ENCODE measurements at places on chromosomes 13 and 19.

GRCh38 chr19:27750391-27751043 lies 1462.4 kb downstream of the UQCRFS1 start:
- no peak for DNase-seq

- no peak for DNase-seq
Observed at GRCh38 chr19:15398501-15399233, 19.1 kb upstream of the AKAP8 start.

- no peak for DNase-seq
Observed at GRCh38 chr19:35931874-35932202, 4.3 kb upstream of the LRFN3 start.

- DNase-seq: no peak
Observed at GRCh38 chr19:10262771-10263170, 8.1 kb upstream of the ICAM1 start.

DNA sequence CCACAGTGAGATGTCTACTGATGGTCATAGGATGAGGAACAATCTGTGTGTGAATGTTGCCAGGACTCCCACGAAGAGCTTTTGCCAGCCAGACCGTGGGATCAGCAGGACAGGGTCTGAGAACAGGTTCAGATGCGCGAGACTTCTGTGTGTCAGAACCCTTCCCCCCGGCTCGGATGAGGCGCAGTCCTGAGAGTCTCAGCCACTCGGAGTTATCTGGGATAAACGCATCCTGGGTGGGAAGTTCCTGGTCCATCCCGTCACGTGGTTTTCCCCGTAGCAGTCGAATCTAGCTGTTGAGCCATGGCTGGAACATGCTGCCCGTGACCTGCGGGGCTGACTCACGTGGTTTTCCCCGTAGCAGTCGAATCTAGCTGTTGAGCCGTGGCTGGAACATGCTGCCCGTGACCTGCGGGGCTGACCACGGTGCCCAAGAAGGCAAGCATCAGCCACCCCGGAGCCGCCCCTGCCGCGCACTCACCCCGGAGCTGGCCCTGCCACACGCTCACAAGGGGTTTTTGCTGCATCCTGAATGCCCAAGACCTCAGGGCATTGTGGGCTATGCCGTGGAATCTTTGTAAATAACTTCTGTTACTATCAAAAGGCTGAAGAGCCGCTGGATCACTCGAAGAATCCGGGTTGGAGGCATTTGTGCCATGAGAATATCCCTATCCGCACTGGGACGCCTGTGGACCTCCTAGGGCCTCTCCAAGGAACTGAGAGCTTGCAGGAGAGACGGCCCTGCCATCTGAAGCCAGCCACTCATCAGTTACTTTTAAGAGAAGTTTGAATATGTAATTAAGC lies 130.8 kb upstream of the MCF2L start:
- DNase-seq: no peak

GRCh38 chr13:98401934-98402333 lies 175.0 kb downstream of the STK24 start:
- no peak for DNase-seq

GRCh38 chr13:111210544-111211469 lies 95.7 kb downstream of the ARHGEF7 start:
- DNase-seq: peak; percentile 63

GRCh38 chr19:46404055-46404752 lies 9.2 kb downstream of the CCDC8 start:
- no peak for DNase-seq

DNA sequence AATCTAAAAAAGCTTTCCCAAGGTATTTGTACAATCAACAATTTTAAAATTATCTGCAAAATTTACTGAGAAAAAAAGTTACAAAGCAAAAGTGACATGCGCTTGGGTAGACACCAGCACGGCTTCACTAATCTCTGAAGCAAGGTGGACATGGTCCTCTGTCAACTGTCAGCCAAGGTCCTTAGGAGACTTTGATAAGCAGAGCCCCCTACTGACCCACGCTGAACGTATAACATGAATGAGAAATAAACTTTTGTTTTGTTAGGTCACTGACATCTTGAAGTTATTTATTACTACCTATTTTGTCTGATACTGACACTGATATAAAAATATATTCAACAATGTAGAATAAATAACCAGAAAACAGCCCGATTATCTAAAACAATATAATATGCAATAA lies 100.7 kb upstream of the OBI1 start:
- no peak for DNase-seq

- DNase-seq: peak; percentile 81
Observed at GRCh38 chr13:101917833-101918661, 465.6 kb downstream of the ITGBL1 start.

DNA sequence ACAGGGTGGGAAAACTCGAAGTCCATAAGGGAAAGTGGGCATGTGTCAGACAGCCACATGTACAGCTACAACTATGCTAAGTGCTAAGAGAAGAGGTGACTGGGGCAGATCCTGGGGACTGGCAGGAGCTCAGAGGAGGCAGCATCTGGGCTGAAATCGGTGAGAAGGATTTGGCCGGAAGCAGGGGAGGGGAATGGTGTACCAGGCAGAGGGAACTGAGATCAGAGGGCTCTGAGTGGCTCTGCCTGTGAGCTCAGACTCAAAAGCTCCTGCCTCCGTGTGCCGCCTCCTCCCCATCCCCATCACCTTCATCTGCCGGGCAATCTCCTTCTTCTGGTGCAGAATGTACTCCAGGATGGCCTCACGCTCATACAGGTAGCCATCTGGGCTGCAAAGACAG lies 21.8 kb downstream of the NOSIP start:
- no peak for DNase-seq

DNA sequence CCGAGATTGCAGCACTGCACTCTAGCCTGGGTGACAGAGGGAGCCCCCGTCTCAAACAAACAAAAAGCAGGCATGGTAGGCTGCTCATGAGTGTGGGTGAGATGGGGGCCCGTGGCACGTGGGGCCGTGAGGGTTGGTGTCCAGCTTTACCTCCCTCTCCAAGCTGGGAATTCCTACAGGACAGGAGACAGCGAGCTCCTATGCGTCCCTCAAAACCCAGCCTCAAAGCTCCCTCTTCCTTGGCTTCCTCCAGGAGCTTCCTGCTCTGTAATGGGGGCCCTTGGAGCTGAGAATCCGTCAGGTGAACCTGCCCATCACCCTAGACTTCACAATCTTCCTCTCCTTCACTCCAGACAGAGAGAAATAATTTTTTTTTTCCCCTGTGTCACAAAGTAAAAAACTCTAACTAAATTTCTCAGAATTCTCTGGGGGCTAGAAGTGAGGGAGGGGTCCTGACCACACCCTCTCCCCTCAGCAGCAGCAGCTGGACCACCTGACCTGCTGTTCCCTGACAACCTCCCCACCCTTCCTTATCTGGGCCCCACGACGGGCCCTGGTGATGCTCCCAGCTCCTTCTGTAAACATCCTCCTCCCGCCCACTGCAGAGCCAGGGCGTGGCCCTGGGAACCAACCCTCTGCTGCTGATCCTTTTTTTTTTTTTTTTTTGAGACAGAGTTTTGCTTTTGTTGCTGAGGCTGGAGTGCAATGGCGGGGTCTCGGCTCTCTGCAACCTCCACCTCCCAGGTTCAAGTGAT lies 22.1 kb upstream of the WDR18 start:
- no peak for DNase-seq

DNA sequence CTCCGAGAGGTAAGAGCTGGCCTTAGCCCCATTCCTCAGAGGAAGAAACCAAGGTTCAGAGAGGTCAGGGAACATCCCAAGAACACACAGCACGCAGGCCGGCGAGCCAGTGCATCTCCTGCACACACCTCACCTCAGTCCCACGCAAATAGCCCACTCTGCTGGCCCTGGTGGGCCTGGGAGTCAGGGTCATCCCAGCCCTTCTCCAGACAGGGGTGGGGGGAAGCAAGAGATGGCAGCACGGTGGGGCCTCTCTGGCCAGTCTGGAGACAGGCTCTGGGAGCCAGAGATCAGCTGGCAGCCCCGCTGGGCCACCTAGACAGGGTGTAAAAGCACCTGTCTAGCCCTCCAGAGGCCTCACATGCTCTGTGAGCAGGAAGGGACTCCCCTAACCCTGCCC lies 26.8 kb downstream of the TUBA3C start:
- DNase-seq: no peak

DNA sequence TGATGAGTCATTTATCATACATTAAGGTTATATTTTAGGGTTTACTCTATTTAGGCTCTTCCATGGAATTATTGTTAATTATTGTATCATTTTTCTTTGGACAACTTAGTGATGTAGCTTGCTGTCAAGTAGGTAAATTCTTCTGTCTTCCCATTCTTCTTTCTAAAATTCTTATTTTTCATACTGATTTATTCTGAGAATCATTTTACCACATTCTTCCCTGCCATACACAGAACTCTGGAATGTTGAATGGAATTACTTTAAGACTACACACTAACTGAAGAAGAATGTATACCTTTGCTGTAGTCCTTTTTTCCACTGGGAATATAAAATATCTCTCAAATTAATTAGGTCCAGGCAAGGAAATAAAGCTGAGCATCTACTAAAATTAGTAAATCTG lies 24.5 kb upstream of the SLC7A1 start:
- no peak for DNase-seq

DNA sequence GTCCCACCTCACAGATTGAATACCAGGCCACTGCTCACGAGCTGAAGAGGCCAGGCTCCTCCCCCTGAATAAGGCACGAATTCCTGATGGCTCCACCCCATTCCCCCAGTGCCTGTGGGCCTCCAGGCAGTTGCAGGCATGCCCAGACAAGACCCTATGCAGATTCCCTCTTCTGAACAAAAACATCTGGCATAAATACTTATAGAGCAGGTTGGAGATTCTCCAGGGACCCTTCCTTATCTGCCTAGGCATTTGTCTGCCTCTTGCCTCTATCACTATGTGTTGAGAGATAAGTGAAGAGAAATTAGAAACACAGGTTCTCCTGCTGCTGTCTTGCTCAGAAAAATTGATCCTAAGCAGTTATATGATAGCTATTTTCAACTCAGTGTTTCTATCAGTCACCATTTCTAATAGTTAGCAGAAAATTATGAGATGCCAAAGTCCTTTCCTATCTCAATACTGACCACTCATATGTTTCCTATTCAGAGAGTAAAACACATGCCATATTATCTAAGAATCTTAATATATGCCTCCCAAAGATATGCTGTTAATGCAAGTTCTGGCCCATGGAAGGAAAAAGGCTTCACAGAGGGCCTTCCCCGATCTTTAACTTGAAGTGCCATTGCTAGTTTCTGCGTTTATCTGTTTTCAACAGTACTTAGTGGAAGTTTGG lies 364.0 kb downstream of the KCTD12 start:
- DNase-seq: no peak

GRCh38 chr13:93806861-93807260 lies 580.3 kb downstream of the GPC6 start:
- DNase-seq: no peak

DNA sequence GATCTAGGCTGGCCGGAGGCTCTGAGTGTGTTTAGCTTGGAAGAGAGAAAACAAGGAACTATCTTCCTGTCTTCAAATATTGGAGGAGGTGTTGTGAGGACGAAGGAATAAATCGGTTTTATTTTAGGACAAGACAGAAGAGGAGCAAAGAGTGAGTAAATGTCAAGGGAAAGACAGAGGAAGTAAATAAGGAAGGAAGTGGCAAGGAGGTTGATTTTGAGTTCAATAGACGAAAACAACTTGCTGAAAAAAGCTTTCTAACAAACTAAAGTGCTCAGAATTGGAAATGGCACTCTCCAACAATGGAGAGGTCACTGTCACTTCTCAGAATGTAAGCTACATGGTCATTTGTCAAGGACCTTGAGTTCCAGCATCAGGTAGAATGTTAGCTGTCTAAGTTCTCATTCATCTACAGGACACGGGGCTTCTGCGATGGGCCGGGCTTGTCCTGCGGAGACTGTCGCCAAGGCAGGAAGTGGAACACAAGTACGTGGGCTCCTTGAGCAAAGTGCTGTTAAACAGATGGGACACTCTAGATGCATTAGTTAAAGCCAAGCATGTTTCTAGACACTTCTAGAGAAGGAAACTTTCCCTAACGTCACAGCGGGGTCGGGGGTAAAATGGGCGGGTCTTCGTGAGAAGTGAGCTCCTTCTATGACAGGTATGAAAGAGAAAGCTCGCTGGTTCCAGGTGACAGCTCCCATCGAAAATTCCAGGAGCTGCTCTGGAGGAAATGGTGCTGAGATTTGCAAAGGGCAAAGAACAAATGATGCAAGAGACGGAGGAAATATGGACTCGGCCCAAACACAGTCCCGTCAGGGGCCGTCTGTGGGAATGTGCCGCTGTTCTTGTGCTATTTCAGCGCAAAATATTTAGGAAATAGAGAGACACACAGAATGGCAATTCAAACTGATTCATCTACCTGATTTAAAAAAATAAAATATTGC lies 103.9 kb upstream of the UBL3 start:
- DNase-seq: no peak

DNA sequence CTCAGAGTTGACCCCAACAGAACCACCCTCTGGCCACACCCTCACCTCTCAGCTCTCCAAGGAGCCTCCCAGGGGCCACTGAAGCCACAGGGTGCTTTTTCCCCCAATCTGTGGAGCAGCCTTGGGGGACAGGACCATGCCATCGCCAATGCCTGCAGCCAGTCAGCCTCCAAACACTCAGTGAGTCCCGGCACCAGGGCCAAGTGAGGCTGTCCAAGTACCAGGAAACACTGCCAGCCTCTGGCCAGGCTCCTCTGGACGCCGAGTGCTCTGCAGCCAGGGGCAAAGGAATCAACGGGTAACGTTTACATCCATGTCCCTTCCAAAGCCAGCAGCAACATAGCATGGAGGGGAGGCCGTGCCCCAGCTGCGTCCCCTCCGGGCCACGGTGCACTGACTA lies 9.5 kb upstream of the COMP start:
- no peak for DNase-seq

DNA sequence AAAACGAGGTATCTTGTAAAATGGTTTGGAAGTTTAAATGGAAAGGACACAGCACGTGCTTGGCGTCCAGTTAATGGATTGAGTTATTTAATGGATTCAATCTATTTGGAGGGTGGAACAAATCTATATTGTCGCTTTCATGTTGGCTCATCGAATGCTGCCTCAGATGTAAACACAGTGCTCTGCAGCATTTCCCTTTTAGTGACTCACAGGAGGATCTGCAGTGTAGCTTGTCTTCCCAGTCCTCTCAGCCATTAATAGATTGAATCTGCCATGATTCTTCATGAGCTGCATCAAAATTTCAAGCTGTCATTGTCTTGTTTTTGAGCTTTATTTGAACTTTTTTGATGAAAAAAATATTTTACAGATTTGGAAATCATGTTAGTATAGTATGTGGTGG lies 44.7 kb downstream of the DHRS12 start:
- DNase-seq: no peak

DNA sequence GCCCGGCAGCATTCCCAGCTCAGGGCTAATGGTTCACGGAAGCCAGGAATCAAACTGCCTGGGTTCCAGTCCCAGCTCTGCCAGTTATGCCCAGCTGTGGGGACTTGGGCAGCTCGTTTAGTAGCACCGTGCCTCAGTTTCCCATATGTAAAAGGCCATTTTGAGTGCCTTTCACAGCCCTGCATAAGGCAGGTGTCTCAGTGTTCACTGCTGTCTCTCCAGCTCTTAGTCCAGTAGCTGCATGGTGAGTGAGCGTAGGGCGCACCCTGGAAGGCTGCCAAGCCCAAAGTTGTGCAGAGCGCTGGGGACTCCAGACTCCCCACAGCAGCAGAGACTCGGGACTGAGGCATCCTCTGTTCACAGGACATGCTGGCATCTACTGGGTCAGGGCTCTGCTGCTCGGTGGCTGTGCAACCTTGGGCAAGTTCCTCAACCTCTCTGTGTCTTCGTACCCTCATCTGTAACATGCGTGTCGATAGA lies 5.5 kb downstream of the RPL28 start:
- no peak for DNase-seq

- no peak for DNase-seq
Observed at GRCh38 chr19:57110592-57111328, 9.0 kb upstream of the USP29 start.

GRCh38 chr19:2491130-2491801 lies 15.3 kb downstream of the GADD45B start:
- no peak for DNase-seq

Data from brain (organoid and tissue), 16 donors.